A172 (cell line): ENCODE measurements at places on chromosomes 6 and 20.

DNA sequence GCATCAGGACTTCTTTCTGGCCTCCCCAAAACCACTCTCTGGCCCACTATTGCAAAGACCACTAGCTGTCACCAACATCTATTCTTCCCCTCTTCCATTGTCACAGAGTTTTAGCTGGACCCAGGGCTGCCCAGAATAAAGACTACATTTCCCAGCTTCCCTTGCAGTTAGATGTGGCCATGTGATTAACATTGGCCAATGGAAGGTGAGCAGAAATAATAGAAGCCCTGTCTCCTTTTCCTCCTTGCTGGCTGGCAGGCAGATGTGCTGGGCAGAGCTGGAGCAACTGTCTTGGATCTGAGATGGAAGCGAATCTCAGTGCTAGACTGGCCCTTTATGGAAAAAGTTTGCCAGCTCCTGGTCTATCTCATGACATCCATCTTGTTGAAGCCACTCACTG lies 97.0 kb downstream of the KCNB1 start:
- peak; percentile 61 for DNase-seq

GRCh38 chr20:2421247-2421646 lies 40.5 kb downstream of the TGM6 start:
- no peak for DNase-seq

DNA sequence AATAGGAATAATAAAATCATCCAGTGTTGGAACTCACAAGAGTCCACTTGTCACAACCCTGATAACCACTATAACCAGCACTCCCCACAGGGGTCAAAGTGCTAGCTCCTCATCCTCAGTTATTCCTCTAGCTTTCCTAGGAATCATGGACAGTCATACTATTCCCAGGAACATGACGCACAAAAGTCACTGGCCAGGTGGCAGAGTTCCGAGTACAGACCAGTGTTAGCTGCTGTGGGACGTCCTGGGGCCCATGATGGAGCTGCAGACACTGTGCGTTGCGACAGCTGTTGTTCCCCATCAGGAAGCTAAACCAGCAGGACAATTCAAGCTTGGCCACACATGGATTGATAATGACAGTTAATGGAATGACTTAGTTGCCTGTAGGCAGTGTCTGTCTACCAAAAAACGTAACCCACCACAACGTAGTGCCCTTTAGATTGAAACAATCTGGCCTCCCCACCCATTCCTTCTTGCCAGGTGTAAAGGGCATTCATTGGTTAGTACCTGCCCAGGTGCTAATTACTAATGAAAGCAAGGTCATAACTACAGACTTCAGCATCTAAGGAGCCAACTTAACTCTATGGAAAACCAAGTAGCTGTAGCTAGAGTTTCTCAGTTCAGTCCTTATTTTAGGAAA lies 17.4 kb downstream of the EZR start:
- DNase-seq = peak; percentile 14

DNA sequence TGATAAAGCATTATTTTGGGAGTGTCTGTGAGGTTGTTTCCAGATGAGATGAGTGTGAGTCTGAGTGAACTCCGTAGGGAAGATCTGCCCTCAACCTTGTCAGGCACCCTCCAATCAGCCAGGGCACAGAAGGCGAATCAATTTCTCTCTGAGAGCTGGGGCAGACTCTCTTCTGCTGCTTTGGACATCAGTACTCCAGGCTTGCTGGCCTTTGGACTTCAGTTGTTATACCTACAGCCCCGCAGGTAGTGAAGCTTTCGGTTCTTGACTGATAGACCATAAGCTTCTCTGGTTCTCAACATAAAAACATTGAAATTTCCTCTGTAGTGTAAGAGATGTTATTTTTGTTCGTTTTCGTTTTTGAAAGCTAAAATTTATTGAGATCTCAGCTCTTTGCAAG lies 71.4 kb downstream of the MAFB start:
- no peak for DNase-seq

GRCh38 chr6:169830876-169831275 lies 79.5 kb downstream of the ERMARD start:
- no peak for DNase-seq

DNA sequence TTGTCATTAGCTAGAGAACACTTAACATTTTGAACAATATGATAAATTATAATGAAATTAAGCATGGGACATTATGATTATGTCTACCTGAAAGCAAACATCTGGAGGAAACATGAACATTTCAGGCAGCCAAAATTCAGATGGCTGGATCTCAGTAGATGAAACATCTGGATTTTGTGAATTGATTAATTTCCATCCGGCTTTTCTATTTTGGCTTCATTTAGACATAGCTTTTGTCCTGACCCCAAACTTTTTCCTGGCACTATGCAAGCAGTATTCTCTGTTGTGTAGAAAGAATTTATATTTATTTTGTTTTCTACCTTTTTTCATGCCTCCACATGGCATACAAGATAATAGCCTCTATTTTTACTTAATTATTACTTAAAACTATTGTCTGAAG lies 186.3 kb downstream of the OGFRL1 start:
- DNase-seq = no peak

- DNase-seq = no peak
These were observed 1352.6 kb upstream of the GJE1 start for GRCh38 chr6:140779991-140780596.

- no peak for DNase-seq
These were observed 217.1 kb downstream of the ANKRD60 start for GRCh38 chr20:58011106-58011946.

- no peak for DNase-seq
These were observed 142.9 kb downstream of the TFAP2B start for GRCh38 chr6:50961611-50962010.

DNA sequence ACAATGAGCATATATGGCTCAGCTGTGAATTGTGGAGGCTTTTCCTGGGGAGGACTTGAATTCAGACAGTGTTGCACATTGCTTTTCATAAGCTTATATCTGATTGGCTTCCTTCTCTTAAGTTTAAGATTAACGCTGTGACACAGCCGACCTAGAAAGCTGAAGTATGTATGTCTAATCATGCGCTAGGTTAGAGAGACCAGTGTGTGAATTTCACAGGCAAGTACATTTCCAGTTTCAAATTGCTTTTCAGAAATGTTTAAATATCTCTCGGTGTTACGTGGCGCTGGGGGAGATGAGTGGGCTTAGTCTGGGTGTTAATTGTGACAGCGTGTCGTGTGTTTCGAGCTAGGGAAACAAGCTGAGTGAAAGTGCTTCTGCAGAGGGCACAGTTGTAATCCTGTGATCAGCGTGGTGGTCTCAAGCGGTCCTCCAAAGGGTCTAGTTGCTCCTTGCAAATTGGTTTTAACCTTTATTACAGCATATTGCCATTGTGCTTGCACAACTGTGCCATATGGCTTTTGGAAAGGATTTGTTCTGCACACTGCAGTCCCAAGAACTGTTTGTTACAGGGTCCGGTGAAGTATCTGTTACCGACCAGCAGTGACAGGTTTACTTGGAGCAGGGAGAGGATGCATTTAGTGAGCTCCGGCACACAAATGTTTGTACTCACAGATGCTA lies 166.6 kb downstream of the SASH1 start:
- peak; percentile 14 for DNase-seq

DNA sequence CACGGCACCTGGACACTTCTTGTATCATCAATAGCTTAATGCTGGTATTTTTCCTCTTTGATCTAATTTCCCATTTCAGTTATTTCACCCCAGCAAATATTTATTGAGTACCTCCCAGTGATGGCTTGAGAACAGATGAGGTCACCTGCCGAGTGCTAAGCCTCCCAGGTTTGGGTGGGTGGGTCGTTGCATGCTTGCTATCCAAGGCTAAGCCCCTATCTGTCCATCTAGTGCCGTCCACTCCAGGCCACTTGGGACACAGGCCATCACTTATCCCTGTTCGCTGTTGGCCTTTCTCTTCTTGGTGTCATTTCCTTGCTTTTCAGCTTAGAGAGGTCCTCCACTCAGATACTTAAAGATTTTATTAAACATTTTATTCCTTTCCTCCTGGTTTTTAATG lies 10.8 kb upstream of the NNAT start:
- DNase-seq = no peak

DNA sequence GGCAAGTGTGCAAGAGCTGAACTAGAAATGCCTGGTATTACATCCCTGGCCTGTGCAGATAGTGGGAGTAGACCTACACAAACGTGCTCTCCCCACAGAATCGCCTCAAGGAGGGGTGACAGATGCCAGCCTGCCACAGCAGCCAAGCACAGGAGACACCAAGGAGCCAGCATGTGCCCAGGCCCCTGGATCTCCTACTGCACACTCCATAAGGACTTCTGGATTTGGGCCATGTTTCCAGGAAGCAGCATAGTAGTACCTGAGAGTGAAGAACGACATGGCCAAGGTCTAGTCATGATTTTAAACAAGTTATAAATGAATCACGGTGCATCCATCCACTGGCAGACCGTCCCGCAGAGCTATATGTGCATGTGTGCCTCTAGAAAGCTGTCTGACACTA lies 232.2 kb downstream of the SYNDIG1 start:
- DNase-seq = no peak

DNA sequence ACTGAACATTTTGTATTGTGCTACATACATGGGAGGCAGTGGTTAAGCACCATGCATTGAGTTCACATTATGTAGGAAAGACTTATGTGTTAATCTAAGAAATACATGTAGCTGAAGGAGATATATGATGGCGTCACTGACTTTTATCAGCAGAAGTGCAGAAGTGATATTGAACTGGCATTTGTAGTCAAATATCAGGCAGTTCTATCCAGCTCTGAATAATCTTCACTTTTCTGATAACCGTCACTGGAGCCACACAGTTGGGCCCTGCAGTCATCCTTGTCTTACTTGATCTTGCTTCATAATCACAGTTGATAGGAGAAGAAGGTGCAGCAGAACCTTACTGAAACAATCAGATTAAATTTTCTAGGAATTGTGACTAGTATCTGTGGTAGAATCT lies 26.4 kb downstream of the CRISP1 start:
- DNase-seq = no peak

DNA sequence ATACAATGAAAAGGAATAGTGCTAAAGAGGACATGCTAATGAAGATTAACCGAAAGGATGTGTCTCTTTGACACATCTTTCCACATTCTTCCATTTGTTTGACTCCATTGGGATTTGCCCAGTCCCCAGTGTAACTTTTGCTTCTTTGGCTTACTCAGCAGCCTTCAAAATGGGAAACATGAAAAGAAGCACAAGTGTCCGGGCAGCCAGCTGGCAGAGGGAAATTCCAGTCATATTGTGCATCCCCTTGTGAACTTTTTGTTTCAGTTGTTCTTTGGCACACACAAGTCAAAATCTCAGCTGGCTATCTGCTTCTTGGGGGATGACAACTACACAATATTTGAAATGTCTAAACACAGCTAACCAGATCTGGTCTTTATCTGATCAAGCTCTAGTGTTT lies 157.4 kb downstream of the OGFRL1 start:
- no peak for DNase-seq

DNA sequence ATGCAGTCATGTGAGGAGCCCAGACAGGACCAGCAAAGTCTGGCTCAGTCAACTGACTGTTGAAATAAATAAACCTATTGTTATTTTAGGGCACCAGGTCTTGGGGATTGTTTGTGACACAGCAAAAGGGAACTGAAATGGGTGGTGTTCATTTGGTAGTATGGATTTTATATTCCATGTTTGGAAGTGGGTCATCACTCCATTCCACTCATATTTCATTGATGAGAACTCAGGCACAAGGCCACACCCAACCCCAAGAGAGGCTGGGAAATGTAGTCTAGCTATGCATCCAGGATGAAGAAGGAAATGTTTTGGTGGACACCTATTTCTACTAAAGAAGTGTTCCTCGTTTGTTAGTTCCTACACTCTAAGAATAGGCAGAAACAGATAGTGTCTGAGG lies 64.9 kb upstream of the BTBD3 start:
- peak; percentile 65 for DNase-seq

GRCh38 chr6:117545161-117545595 lies 57.1 kb downstream of the GOPC start:
- DNase-seq = peak; percentile 69

DNA sequence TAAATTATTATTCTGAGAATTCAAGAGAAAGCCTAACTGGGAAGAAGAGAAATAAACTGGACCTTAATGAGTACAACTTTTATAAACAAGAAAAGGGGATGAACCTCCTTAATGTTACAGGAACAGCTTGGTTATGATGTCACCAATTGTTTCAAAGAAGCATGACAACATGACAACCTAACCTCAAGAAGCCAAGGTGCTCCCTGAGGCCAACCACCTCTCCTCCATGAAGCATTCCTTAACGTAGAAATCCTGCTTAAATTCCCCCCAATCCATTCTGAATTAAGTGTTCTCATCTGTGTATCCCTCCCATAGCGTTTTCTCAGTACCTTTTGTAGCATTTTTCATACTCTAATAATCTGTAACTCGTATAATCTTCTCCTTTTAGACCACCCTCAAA lies 1.7 kb downstream of the HBS1L start:
- no peak for DNase-seq

- no peak for DNase-seq
These were observed 230.2 kb downstream of the PRKN start for GRCh38 chr6:162497389-162497788.

- no peak for DNase-seq
These were observed 173.2 kb downstream of the CDH26 start for GRCh38 chr20:60131375-60131774.

DNA sequence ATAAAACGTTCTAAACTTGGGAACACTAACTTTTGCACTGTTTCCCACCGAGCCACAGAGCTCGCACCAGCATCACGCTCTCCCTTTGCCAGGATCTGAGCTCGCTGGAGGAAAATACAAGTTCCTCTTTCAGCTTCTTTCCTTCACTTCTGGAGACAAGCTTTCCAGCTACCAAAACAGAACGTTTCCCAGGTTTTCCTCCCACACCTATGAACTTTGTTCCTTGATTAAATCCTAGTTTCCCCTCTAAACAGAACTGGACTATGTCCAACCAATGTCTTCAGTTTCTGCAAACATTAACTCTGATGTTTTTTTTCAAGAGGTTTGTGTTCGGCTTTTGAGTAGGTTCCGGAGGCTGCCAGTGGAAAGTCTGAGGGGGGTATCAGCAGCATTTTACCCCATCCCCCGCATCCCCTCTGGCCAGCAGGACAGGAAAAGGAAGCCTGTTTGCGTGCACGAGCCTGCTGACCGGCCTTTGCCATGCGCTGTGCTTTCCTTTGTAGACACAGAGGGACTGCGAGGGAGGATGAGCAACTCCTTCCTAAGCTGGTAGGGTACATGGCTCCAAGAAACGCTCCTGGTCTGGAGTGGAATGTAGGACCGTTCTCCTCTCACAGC lies 135.5 kb downstream of the LY86 start:
- DNase-seq = no peak
